Activated CD4-positive, alpha-beta T cell treated with anti-CD3 and anti-CD28 coated beads, Interleukin-2, Interleukin-4, amounts not matched to agents 100 ng/mL and 50 ng/mL, durations not matched to agents 16 hours and 8 hours (primary cell): ENCODE measurements at places on chromosomes 16 and 17.

DNA sequence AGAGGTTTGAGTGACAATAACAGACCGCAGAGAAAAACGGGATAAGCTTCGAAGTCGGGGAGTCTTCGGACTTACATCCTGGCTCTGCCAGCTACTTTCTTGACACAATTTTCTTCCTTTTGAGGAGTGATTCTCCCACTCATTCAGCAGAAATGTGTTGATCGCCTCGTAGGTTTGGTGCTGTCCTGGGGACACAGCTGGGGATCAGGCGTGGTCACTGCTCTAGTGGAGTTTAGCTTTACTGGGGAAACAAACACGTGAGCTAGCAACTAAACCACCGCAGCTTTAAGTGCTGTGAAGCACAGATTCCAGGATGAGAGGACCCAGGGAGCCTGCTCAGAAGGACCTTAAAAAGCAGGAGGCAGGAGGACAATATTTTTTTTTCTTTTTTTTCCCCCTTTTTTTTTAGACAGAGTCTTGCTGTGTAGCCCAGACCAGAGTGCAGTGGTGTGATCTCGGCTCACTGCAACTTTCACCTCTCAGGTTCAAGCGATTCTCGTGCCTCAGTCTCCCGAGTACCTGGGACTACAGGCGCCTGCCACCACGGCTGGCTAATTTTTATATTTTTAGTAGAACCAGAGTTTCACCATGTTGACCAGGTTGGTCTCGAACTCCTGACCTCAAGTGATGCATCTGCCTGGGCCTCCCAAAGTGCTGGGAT lies 858 bp downstream of the NUBP1 start:
- DNase-seq, result no peak

DNA sequence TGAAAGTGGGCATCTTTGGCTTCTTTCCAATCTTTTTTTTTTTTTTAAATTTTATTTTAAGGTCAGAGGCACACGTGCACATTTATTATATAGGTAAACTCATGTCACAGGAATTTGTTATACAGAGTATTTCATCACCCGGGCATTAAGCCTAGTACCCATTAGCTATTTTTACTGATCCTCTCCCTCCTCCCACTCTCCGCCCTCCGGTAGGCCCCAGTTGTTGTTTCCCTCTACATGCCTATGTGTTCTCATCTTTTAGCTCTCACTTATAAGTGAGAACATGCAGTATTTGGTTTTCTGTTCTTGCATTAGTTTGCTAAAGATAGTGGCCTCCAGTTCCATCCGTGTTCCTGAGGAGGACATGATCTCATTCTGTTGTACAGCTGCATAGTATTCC lies 108.5 kb downstream of the CYB561 start:
- DNase-seq, result no peak

- DNase-seq, result no peak
These were observed 10.6 kb downstream of the ADCY7 start for GRCh38 chr16:50276801-50277555.

GRCh38 chr16:87860553-87861299 lies 8.6 kb downstream of the SLC7A5 start:
- no peak for DNase-seq

- no peak for DNase-seq
These were observed 18.2 kb downstream of the IGSF6 start for GRCh38 chr16:21634216-21634615.

GRCh38 chr16:71289732-71290062 lies 495 bp upstream of the CMTR2 start:
- DNase-seq, result no peak

DNA sequence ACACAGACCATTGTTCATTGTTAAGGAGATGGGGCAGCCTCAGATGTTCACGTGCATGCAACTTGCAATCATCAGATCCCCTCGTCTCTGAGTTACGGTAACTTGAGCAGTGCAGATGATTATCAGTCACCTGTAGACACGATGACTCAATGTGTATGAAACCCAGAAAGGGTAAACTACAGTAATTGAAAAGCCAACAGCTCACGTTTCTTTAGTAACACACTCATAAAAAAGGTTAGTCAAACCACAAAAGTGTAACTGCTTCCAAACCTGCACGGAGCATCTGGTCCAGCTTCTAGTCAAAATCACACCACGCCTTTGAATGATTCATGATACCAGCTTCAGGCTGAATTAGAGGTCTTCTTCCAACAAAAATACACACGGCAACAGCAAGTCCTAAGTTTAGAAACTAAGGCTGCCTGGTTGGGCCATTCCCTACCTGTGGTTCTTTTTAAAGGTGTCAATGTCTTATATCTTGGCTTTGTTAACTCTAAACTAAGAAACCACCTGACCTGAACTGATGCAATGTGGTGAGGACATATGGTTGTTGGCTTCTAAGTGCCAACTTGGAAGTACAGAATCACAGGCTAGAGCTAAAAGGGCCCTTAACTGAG lies 32.3 kb downstream of the GRB7 start:
- peak; percentile 95 for DNase-seq

- DNase-seq, result peak; percentile 50
These were observed 34.0 kb downstream of the PGS1 start for GRCh38 chr17:78412403-78412802.

DNA sequence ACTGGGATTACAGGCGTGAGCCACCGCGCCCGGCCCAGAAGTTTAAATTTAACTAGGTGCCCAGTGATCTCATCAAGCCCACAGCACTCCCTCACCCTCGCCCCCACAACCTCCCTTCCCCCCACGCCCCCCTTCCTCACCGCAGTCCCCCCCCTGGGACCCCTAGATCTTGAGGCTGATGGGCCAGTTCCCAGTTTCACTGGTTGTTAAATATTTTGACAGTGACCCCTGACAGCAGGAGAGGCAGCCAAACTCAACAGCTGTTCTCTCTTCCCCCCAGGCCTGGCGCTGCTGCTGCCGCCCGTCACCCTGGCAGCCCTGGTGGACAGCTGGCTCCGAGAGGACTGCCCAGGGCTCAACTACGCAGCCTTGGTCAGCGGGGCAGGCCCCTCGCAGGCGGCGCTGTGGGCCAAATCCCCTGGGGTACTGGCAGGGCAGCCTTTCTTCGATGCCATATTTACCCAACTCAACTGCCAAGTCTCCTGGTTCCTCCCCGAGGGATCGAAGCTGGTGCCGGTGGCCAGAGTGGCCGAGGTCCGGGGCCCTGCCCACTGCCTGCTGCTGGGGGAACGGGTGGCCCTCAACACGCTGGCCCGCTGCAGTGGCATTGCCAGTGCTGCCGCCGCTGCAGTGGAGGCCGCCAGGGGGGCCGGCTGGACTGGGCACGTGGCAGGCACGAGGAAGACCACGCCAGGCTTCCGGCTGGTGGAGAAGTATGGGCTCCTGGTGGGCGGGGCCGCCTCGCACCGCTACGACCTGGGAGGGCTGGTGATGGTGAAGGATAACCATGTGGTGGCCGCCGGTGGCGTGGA lies 15.6 kb downstream of the QPRT start:
- DNase-seq, result no peak

DNA sequence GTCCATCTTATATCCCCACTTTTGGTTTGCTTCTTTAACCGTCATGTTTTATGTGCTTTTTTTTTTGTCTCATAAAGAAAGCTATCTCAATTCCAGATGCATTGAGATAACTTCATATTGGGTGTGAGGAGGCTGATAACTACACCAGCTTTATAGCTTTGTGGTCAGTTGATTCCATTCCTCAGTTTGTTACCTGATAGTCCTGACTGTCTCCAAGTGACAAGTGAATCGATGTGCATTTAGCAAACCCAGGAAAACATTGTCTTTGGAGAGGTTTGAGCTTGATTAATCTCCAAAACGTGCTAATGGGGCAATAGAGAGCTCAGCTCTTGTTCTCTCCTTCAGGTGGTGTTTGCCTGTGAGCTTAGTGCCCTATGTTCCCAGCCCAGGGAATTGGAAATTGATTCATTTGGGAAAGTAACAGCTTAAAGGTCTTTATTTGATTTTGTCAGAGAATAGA lies 22.7 kb downstream of the HS3ST3B1 start:
- no peak for DNase-seq

DNA sequence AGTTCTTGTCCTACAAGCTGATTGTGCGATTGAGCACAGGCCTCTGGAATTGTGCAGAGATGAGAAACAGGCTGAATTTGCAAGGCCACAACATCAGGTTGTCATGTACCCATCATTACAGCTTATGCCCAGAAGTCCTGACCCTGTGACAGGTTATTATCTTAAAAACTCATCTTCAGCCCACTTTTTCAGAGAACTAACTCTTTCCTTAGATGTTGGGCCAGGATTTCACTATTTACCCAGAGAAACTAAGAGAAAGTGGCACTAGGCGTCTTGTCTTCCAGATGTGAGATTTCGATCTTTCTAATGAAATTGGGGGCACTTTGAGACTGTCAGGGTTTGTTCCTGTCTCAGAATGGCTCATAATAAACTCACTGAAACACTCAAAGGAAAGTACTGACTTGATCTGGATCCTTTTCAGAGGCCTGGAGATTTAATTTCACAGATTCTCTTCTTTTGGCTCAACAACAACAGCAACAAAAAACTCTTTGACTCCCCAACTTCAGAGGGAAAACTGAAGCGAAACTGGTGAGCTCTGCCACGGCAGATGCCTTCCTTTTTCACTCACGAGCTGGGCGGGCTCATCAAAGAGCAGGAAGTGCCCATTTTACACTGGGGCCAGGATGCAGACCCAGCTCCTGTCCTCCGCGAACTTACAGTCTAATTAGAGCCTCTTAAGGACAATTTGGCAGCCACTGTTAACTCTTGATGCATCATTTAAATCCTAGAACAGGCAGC lies 17.7 kb upstream of the SLC12A3 start:
- DNase-seq, result peak; percentile 24

DNA sequence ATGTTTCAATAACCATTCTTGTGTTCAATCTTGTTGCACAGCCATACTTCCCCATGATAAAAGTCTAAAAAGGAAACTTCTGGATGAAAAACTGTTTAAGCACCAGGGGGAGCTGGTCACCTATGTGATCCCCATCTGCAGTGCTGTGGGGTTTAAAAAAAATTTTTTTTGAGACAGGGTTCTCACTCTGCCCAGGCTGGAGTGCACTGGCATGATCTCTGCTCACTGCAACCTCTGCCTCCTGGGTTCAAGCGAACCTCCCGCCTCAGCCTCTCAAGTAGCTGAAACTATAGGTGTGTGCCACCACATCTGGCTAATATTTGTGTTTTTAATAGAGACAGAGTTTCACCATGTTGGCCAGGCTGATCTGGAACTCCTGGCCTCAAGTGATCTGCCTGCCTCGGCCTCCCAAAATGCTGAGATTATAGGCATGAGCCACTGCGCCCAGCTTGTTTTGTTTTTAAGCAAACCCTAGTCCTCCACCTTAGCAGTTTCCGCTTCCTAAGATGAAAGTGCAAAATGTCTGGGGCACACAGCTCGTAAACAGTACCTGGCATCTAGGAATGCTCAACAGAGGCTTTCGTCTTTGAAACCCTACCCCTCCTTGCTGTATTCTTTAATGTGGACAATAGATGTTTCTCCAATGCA lies 25.4 kb downstream of the DNAJA2 start:
- peak; percentile 70 for DNase-seq

DNA sequence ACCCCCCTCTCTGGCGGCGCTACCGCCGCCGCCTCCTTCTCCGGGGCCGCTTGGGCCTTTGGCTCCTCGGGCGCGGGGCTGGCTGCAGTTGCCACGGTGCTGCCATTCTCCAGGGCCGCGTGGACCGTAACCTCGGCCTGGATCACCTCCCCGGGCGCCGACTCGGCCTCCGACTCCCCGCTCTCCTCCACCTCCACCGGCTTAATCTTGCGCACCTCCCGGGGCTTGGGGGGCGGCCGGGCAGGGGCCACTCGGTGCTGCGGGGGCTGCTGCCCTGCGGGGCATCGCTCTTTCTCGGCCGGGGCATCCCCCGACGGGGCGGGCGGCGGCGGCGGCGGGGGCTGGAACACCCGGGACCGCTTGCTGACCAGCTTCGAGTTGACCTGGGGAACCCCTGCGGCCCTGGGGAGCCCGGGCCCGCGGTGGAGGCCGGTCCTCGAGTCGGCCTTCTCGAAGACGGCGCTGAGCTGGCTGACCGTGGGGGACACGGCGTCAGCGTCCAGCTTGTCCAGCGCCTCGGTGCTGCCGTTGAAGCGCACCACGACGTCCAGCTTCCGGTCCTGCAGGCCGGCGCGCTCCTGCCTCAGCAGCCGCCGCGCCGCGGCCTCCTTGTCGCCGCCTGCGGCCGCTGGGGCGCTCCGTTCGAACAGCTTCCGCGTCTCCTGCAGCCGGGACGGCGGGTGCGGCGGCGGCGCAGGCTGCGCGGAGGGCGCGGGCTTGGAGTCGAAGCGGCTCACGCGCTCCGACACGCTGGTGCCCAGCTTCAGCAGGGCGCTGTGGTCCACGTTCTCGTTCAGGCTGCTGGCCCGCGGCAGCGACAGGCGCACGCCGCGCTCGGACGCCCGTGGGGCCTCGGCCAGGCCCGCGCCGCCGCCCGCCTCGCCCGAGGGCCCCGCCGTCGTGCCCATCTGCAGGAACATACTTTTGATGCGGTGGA lies 792 bp downstream of the PPP1R9B start:
- peak; percentile 50 for DNase-seq

DNA sequence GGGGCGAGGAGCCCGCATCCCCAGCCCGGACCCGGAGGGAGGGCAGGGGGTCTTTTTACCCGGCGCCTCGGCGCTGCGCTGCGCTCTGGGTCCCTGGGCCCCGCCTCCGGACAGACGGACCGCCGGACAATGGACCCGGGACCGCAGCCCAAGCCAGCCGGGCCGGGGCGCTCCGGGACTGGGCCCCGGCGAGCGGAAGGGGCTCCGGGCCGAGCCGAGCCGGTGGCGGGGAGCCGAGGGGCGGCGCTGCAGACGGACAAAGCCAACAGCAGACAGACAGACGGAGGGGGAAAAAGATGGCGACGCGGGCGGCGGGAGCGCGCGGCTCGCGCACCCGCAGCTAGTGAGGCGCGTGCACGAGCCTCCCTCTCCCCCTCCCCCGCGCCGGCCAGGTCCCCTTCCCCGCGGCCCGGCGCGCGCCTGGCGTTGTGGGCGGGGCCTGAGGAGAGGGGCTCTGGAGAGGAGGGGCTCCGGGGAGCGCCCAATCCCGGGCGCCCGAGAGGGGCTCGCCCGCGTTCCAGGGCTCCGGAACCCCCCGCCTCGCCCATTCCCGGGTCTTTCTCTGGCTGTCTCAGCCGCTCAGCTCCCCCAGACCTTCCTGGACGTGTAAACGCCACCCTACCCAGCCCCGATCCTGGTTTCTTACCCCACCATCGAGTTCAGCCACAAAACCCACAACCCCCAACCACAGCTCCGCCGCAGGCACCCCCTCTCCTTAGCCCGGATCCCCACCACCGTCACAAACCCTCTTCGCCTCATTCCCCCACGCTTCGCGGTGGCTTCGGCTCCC lies at the start of gene ZNF821:
Gene ZNF821 (minus strand): TSS at position 334 of the 790 bp plus-strand sequence. CDS start 4,236 bp downstream, outside the sequence.
- DNase-seq, result peak; percentile 66

DNA sequence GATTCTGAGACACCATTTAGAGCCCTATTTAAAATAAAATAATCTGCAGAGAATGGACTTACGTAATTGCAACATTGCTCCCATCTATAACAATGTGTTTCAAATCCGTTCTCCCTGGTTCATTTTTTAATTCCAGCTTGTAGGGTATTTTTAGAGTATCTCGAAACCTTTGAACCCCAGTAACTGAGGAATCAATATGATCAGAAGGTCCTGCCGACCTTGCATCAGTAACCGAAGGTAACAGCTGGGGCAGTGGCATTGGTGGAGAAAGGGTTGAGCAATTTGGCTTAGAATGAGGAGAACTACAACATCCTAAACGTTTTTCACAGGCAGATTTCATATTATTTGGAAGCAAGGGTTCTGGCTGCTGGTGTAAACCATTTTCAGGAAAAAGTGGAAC lies 49.3 kb downstream of the N4BP1 start:
- no peak for DNase-seq
